ENCODE measurements at places on chromosomes 2 and 18.

DNA sequence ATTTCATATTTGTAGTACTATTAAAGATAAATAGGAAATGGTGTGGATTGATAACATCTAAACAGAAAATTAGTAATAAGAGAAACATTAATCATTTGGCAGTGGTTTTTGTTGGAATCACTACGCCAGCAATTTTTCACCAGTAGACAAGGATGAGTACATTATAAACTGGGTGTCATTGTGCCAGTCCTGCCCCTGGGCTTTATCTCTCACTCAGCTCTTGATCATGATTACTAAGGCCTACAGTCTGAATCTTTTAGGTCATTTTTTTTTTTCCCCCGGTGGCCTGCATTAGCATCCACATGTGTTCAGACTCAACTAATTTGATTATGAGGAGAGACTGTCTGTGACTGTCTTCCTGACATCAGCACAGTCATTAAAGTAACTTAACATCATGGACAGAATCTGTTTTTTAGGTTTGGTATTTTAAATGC, 16.2 kb downstream of the GULP1 start:
- DNase-seq, result no peak

- DNase-seq, result no peak
These were observed 119.0 kb upstream of the ZBTB14 start for GRCh38 chr18:5414546-5414945.

- DNase-seq, result no peak
These were observed 86.1 kb upstream of the GPC1 start for GRCh38 chr2:240349133-240350005.

DNA sequence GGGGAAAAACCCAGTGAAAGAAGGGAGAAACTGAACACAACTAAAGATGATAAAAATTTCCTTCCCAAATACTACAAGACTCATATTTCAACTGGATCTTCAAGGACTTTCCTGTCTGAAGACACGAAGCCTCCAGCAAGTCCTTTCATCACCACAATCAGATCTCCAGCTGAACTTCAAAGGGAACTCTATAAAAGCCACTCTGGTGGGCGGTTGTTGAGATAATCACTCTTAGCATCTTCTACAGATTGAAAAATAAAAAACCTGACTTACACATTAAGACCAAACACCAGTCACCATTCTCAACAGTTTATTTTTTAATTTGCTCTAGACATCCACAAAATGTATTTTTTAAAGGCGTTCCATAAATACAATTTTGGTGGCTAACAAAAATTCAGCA, 4.4 kb downstream of the REV1 start:
- no peak for DNase-seq

DNA sequence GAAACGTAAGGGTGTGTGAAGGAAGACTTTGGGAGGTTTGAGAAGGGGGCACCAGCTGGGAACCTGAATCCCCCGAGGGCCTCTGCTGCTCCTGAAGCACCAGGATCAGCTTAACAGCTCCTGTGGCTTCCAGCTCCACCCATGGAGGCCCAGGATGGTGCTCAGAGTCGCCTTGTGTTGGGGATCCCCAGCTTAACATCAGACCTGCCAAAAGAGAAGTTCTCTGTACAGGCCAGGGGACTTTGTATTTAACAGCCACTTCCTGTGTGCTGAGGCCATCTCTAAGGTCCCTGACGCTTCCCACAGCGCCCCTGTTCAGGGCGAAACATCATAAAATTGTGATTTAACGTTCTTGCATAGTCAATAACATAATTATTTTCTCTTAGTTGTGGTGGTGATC, 77.5 kb downstream of the NCK2 start:
- no peak for DNase-seq

DNA sequence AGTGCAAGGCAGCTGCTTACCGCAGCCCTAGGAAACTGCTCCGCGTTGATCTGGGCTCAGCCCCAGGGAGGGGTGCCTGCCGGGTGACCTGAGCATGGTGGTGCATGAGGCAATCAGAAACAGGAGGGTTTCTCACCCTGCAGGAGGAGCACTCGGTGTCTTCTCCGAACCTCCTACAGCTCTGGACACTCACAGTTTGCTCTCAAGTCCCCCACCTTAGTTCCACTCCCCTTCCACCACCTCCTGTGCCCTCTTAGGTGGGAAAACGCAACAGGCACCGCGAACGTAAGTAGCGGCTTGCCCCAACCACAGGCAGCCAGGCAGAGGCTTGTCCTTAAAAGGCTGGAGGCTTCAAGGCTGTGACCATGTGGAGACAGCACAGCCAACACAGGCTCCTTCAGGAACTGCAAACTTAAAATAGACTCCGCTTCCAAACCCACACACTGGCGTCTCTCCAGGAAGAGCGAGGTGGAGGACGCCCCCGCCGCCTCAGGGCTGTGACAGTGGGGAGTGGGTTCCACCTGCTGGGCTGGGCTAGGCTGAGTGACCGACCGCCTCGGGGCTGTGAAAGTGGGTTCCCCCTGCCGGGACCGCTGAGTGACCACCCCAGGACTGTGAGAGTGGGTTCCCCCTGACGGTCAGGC, 71.6 kb downstream of the NDUFA10 start:
- no peak for DNase-seq

GRCh38 chr2:155298001-155298400, 599.5 kb downstream of the KCNJ3 start:
- DNase-seq, result no peak

DNA sequence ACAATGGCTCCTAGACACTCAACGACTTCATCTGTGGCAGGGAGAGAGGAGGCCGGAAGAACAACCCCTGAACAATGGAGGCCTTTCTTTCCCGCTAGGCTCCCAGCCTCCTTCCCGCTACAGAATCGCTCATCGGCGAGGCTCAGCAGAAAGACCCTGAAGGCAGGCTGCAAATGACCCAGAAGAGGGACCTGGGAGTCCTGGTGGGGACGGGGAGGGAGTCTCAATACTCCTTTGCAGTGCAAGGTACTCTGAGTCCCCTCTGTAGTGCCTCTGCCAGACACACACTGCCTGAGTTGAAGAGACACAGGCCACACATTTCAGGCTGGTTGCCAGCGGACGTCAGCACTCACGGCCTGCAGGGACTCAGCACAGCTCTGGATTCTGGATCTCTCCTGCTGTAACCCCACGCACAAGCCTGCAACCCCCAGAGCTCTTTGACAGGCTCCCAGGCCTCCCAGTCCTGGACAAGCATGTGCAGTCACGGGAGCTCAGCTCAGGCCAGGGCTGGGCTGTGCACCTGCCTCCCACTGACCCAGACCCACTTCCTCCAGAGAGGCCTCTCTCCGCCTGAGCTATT, 6.1 kb downstream of the GPR17 start:
- no peak for DNase-seq

GRCh38 chr2:144268036-144268678, 251.8 kb downstream of the ZEB2 start:
- no peak for DNase-seq

- DNase-seq, result no peak
These were observed 32.1 kb downstream of the GRHL1 start for GRCh38 chr2:9983401-9984216.

DNA sequence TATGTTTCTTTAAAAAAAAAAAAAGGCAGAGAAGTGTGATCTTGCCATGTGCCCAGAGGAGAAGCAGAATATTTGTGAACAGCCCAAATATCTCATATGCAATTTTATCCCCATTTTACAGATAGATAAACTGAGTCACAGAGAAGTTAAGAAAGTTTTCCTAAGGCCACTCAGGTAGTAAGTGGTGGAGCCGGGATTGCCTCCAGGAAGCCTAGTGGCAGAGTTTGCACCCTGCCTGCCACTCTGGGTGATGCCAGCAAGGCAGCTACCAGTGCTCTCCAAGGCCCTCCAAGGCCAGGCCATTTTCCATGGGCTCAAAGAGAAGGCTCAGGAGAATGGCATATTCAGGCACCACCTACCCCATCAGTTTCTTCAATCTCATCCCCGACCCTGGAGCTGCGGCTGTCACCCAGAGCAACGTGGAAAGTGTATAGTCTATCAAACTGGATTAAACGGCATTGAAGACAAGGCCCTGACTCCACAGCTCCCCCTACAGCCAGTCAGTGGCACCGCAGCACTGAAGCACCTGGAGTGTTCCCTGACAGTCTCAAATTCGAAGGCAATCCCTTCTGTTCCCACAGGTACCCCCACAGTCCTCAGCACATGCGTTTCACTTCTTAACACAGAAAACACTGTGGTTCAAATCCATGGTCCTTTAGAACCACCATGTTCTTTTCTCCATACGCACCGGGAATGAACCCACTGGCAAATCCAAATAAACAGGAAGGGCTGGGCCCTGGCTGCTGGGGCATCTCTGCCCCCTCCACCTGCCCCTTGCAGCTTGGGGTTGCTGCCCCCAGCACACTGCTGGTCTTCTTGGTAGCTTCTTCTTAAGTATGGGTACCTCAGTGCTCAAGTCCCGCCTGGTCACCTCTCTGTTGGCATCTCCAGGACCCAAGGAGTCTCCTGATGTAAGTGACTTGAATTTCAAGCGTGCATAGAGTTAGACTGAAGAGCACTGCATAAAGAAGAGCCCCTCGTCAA, 175.3 kb downstream of the INHBB start:
- peak; percentile 5 for DNase-seq

DNA sequence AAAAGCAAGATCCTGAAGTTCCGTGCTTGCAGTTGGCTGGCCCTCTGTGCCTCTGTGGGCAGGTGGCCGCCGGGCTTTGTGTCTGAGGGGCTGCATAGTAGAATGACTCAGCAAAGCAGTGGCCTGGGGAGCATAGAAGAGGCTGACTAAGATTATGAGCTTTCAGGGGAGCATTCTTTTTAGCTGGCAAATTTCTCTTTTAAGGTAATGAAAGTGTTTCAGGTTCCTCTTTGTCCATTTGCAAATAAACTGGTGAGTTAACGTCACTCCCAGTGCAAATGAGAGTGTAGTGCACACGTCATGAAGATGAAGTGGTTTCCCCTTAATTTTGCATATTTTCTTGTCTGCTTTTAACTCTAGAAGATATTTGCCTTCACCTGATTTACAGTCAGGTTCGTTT, 98.6 kb downstream of the BCL2L11 start:
- no peak for DNase-seq

GRCh38 chr18:36974686-36975085, 145.8 kb downstream of the KIAA1328 start:
- no peak for DNase-seq

DNA sequence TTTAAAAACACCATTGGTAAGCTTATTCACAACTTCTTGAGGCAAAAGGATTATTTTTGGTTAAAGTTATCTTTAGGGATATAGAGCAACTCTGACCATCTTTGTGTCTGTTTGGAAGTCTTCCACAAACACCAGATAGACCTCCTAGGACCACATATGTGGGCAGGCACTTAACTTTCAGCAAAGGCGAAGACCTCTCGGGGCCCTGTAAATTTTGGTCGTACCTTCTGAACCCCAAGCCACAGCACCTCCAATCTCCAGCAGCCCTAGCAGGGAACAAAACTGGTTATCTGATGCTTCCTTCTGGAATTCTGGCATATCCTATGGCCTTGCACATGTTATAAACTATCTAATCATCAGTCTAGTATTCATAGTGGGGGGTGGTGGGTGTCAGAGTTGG, 114.8 kb downstream of the MBD5 start:
- DNase-seq, result no peak

- no peak for DNase-seq
These were observed 626.8 kb upstream of the ZEB2 start for GRCh38 chr2:145146691-145147090.

- no peak for DNase-seq
These were observed 170.9 kb upstream of the SIX2 start for GRCh38 chr2:45180033-45180746.

DNA sequence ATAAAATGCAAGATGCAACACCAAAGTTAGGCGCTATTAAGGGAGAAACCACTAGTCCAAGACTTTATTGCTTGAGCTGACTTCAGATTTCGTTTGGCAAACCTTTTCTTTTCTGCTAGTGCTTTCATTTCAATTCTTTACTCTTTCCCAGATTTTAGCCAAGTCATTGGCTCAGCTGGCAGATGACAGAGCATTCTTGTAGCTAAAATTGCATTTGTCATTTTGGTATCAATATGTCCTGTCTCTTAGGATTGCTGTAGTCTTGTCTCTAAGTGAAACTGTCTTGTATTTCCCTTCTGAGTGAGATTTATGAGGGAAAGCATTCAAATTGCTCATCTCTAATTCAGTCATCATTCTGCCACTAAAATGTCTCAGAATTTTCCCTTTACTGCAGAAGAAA, 335.1 kb downstream of the METTL4 start:
- no peak for DNase-seq

DNA sequence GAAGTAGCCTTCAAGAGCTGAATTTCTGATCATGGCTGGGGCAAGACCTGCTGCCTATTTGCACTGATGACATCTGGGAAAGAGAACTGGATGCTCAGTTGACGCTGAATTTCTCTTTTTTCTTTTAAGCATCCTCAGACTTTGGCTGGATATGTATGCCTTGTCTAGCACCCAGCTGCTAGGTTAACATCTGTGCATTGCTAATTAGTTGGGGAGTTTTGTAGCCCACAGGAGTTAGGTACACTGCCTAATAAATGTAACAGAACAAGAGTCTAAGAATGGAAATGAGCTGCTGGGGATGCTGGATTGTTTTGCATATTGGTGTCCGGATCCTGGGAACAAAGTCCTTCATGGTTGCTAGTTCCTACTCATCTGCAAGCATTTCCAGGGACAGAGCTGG, 40.9 kb upstream of the STPG4 start:
- no peak for DNase-seq

DNA sequence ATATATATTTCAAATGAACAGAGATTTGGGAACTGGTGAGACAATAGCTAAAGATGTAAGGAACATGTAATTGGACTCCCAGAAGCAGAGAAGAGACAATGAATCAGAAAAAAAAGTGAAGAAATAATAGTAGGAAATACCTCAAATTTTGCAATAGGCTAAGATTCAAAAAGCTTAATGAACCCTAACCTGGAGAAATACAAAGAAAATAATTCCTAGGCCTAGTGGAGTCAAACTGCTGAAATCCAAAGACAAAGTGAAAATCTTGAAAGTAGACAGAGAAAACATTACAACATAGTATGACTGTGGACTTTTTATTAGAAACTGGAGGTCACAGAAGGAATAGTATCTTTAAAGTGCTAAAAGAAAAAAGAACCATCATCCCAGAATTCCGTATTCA, 76.7 kb downstream of the LAMA3 start:
- no peak for DNase-seq

- no peak for DNase-seq
These were observed 2.2 kb downstream of the MOCOS start for GRCh38 chr18:36189486-36189885.

DNA sequence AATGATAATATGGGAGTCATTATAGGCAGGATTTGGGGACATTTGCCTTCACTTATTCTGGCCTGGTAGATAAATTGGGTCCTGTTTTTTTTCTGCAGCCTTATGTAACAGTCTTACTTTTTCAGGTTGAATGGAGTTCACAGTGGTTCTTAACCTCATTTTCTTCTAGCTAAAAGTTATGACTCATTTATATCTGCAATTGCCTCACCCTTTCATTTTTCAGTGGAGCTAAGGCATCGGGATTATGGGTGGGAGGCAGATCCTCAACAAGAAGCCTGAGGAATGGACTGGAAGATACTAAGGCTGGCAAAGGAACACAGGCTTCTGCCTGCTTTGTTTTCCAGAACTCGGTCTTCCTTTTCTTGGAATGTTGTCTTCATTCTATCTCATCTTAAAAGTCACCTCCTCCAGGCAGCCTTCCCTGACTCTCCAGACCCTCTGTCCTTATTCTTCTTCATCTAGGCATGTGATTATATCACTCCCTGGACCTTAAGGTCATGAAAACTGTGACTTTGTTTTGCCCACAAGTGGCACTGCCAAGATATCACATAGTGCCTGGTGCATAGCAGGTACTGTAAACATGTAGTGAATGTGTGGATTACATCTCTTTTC, 41.0 kb upstream of the ACSL3 start:
- no peak for DNase-seq

GRCh38 chr2:239192456-239192855, 208.4 kb downstream of the HDAC4 start:
- no peak for DNase-seq

- DNase-seq, result no peak
These were observed 18.8 kb downstream of the MGAT4A start for GRCh38 chr2:98712145-98712544.
